Kasumi-1 (cell line): ENCODE measurements at places on chromosomes 1 and 21.
A peak's percentile ranks its signal among the peaks of the same experiment; 100 is the strongest.

DNA sequence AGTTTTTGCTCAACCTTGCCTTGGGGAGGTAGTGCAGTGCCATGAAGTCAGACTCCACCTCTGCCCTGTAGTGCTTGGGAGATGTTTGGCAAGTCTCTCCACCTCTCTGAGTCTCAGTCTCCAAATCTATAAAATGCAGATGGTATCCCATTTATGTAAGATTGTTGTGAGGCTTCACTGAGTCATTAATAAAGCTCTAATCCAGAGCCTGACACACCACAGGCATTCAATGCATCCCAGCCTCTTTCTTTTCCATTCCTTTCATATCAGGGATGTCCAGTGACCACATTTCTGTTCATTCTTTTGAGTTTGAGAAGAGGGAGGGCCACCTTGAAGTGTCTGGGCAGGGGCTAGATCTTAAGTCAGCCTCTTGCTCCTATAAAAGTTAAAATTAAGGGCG, 37.6 kb upstream of the LMO4 start:
- DNase-seq: no peak

- DNase-seq: peak; percentile 18
Measured at GRCh38 chr1:19582318-19582717, 61.8 kb upstream of the NBL1 start.

DNA sequence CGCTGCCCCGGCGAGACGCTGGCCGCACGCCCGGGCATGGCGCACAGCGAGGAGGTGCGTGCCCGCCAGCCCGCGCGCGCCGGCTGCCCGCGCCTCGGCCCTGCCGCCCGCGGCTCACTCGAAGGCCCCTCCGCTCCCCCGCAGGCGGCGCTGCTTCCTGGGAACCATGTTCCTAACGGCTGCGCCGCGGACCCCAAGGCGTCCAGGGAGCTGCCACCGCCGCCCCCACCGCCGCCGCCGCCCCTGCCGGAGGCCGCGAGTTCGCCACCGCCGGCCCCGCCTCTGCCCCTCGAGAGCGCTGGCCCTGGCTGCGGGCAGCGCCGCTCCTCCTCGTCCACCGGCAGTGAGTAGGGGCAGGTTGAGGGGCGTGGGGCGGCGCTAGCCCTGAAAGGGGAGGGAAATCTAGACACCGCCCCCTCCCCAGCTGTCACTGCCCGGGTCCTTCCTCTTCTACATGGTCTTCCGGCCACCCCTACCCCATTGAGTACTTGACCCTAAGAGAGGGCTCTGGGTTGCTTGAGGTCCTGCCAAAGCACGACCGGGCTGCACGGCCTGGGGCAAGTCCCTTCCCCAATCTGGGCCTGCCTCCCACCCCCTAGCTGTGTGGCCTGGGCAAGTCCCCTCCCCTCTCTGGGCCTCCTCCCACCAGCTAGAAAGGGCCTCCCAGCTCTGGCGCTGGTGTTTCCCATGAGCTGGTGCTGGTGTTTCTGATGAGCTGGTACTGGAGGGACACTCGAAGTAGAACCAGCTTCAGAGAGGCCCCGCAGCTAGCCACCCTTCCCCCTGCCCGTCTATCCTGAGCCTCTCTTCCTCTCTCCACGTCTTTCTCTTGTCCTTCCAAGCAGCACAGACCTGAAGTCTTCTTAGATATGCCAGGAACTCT, 17.0 kb downstream of the TNFRSF25 start:
- no peak for DNase-seq

- DNase-seq: no peak
Measured at GRCh38 chr1:218783131-218783530, 390.5 kb upstream of the LYPLAL1 start.

GRCh38 chr1:115330480-115331013, 7.5 kb downstream of the NGF start:
- no peak for DNase-seq
